Osteoblast (primary cell): ENCODE measurements at places on chromosomes 2 and 18. TPM values are rescaled to one million over a fixed set of nuclear protein-coding genes. Genes with fewer than 3 reads are reported as not detected.

The RAB27B gene
- total RNA-seq: 55.7 and 99.0 TPM in 2 replicates

The ZAP70 gene
- total RNA-seq: under 0.01 TPM in 2 replicates

The SNORC gene
- total RNA-seq: 0.72 and 0.88 TPM in 2 replicates

The OBSL1 gene
- 60.4 and 65.9 TPM in 2 replicates for total RNA-seq

The WIPF1 gene
- 17.7 and 18.0 TPM in 2 replicates for total RNA-seq

The SERPINB4 gene
- total RNA-seq: 0.29 TPM in 1 of 2 replicates, not detected in the other

The KCNJ3 gene
- not detected in 2 replicates for total RNA-seq

The OSR1 gene
- total RNA-seq: 15.2 and 20.9 TPM in 2 replicates

The RGPD3 gene
- total RNA-seq: 0.36 and 0.59 TPM in 2 replicates

The EFEMP1 gene
- 1,402 and 1,564 TPM in 2 replicates for total RNA-seq

- peaks cover 4% of the 10 kb centered on the region for H3K4me1 ChIP-seq
- no peak for DNase-seq
- no peak overlapping the region for H3K4me3 ChIP-seq
- peaks cover 3% of the 10 kb centered on the region for H3K27me3 ChIP-seq
- no peaks in the 10 kb centered on the region for H3K36me3 ChIP-seq
- H3K27ac ChIP-seq: no peak overlapping the region
Observed at GRCh38 chr2:73131807-73132206, 19.1 kb upstream of the RAB11FIP5 start.

DNA sequence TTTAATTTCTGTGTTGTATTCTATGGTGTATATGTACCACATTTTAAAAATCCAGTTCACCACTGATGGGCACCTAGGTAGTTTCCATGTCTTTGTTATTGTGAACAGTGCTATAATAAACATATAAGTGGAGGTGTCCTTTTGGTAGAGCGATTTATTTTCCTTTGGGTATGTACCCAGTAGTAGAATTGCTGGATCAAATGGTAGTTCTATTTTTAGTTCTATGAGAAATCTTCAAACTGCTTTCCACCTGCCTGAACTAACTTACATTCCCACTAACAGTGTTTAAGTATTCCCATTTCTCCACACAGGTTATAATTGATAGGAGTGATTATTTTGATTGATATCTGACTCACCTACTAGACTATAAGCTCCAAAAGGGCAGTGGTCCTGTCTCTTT, 148.2 kb downstream of the BABAM2 start:
- no peak overlapping the region for H3K4me3 ChIP-seq
- no peak for DNase-seq
- no peak overlapping the region for H3K27ac ChIP-seq
- H3K4me1 ChIP-seq: no peaks in the 10 kb centered on the region

- no peak overlapping the region for H3K4me3 ChIP-seq
- no peaks in the 10 kb centered on the region for H3K36me3 ChIP-seq
- no peak overlapping the region for H3K27ac ChIP-seq
- no peak for DNase-seq
Observed at GRCh38 chr2:140801311-140801710, 1329.5 kb downstream of the LRP1B start.

- no peak for DNase-seq
- H3K27me3 ChIP-seq: no peaks in the 10 kb centered on the region
- H3K4me1 ChIP-seq: peaks cover 8% of the 10 kb centered on the region
- H3K27ac ChIP-seq: no peak overlapping the region
Observed at GRCh38 chr2:211133766-211134165, 577.4 kb downstream of the CPS1 start.

GRCh38 chr2:127072396-127072795, 34.6 kb downstream of the BIN1 start:
- H3K27me3 ChIP-seq: no peaks in the 10 kb centered on the region
- no peak overlapping the region for H3K27ac ChIP-seq
- H3K4me1 ChIP-seq: peaks cover 8% of the 10 kb centered on the region
- DNase-seq: no peak
- H3K36me3 ChIP-seq: peaks cover 5% of the 10 kb centered on the region
- no peak overlapping the region for H3K4me3 ChIP-seq

GRCh38 chr2:6538607-6539006, 327.1 kb downstream of the CMPK2 start:
- no peaks in the 10 kb centered on the region for H3K36me3 ChIP-seq
- no peaks in the 10 kb centered on the region for H3K27me3 ChIP-seq
- no peak for DNase-seq
- no peak overlapping the region for H3K4me3 ChIP-seq
- H3K4me1 ChIP-seq: no peaks in the 10 kb centered on the region

GRCh38 chr2:142824756-142825155, 52.7 kb upstream of the KYNU start:
- no peaks in the 10 kb centered on the region for H3K36me3 ChIP-seq
- peaks cover 3% of the 10 kb centered on the region for H3K4me1 ChIP-seq
- no peaks in the 10 kb centered on the region for H3K27me3 ChIP-seq
- H3K27ac ChIP-seq: no peak overlapping the region

DNA sequence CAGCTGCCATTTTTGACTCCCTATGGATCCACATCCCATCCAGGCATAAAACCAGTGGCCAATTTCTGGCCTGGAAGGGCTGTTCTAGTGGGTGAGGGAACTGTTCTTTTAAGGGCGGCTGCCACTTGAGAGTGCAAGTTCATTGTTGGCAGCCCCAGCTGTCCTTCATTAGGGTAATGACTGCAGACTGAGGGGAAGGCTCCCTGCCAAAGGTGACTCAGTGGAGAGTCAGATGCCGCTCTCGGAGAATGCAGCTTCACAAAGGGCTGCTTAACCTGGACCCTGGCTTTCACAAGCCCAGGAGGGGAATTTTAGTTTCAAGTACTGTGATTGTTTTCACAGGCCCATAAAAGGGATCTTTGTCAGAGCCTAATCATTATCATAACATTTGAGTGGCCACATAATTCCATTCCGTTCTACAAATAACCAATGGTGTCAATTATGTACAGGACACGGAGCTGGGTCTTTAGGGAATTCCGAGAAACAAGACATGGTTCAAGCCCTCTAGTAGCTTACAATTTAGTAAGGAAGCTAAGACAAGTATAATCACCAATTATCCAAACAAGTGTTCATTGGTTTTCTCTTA, 235.7 kb downstream of the CDCA7 start:
- H3K27ac ChIP-seq: peak overlapping the region; percentile 23
- peaks cover 18% of the 10 kb centered on the region for H3K4me1 ChIP-seq
- no peaks in the 10 kb centered on the region for H3K36me3 ChIP-seq
- no peaks in the 10 kb centered on the region for H3K27me3 ChIP-seq
- no peak overlapping the region for H3K4me3 ChIP-seq
- DNase-seq: peak; percentile 69

- no peaks in the 10 kb centered on the region for H3K27me3 ChIP-seq
- no peaks in the 10 kb centered on the region for H3K36me3 ChIP-seq
- peaks cover 22% of the 10 kb centered on the region for H3K4me1 ChIP-seq
- no peak for DNase-seq
- no peak overlapping the region for H3K27ac ChIP-seq
- no peak overlapping the region for H3K4me3 ChIP-seq
Observed at GRCh38 chr2:197138506-197138905, 172.1 kb downstream of the ANKRD44 start.

DNA sequence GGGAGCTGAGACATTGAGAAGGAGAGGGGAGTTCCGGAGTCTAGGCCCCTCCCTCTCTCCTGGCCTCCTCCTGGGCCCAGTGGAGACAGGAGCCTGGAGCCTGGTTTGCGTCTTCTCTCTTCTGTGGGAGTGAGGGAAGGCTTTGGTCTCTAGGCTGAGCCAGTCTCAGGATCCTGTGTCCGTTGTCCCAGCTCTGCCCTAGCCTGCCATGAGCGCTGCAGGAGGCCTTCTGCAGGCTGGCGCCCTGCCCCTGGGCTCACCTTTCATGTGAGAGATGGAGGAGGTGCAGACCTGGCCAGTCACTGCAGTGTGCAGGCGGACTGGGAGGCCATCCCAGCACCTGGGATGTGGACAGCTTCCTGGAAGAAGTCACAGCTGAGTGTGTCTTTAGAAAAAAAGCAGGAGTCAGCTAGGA, 8.7 kb downstream of the IMPA2 start:
- no peaks in the 10 kb centered on the region for H3K27me3 ChIP-seq
- no peak overlapping the region for H3K27ac ChIP-seq
- H3K36me3 ChIP-seq: no peaks in the 10 kb centered on the region
- H3K4me1 ChIP-seq: peaks cover 10% of the 10 kb centered on the region

GRCh38 chr2:70471129-70471528, 82.5 kb downstream of the TGFA start:
- H3K4me1 ChIP-seq: no peaks in the 10 kb centered on the region
- H3K36me3 ChIP-seq: no peaks in the 10 kb centered on the region
- no peak for DNase-seq
- H3K27ac ChIP-seq: no peak overlapping the region
- no peak overlapping the region for H3K4me3 ChIP-seq
- H3K27me3 ChIP-seq: peaks cover 8% of the 10 kb centered on the region

DNA sequence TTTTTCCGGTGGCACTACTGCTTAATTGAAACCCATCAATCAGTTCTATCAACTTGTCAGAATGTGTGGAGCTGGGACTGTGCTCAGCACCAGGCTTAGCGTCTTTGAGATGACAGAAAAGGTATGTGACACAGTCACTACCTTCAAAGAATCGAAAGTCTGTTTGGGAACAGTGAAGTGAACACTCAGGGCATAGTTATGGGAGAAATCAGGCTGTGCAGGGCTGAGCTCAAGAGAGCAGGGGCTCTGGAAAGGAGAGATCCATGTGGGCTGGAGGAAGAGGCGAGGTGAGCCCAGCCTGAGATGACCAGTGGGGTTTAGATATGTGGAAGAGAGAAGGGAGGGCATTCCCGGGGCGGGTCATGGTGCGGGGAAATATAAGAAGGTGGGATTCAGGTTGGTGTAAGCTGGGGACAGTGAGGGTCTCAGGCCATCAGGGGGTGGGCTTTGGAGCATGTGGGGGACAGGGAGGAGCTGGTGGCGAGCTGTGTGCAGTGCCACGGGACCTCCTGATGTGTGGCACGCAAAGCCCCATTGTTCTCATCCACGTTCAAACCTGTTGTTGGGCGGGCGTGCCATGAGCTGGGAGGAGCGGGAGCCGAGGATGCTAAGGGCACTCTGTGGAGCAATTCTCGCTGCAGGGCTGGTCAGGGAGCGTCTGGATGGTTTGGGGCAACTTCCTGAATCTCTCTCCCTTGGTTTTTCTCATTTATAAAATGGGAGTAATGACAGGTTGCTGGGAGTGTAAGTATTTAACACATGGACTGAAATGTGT, 72.5 kb downstream of the VAPA start:
- no peaks in the 10 kb centered on the region for H3K36me3 ChIP-seq
- no peaks in the 10 kb centered on the region for H3K4me1 ChIP-seq

- H3K27me3 ChIP-seq: no peaks in the 10 kb centered on the region
- H3K4me3 ChIP-seq: no peak overlapping the region
- no peaks in the 10 kb centered on the region for H3K4me1 ChIP-seq
- H3K36me3 ChIP-seq: no peaks in the 10 kb centered on the region
Observed at GRCh38 chr2:106734165-106734564, 151.8 kb downstream of the ST6GAL2 start.

- H3K4me1 ChIP-seq: no peaks in the 10 kb centered on the region
- H3K27ac ChIP-seq: no peak overlapping the region
- H3K27me3 ChIP-seq: no peaks in the 10 kb centered on the region
- H3K36me3 ChIP-seq: no peaks in the 10 kb centered on the region
- no peak overlapping the region for H3K4me3 ChIP-seq
- peak; percentile 85 for DNase-seq
Observed at GRCh38 chr2:23681356-23682140, 245.4 kb downstream of the ATAD2B start.

- peaks cover 11% of the 10 kb centered on the region for H3K4me1 ChIP-seq
- H3K4me3 ChIP-seq: no peak overlapping the region
- H3K27me3 ChIP-seq: no peaks in the 10 kb centered on the region
- H3K27ac ChIP-seq: no peak overlapping the region
Observed at GRCh38 chr2:20333738-20334137, 16.9 kb downstream of the PUM2 start.

DNA sequence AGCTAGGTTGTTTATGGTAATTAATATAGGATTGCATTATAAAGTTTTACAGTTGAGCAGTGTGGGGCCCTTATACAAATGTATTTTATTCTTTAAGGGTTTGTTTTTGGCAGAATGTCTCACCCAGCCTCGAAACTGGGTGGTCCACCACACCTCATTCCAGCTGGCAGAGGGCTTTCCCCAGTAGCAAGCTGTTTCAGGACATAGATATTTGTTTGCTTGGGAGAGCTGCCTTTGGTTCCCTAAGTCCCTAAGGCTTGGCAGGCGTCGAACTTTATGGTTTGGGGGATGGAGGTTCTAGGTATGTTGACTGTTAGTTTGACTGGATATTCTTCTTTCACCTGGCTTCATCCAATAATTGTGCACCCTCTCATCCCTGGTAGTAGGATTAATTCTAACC, 205.9 kb downstream of the KCNS3 start:
- H3K36me3 ChIP-seq: no peaks in the 10 kb centered on the region
- peak; percentile 27 for DNase-seq
- H3K27ac ChIP-seq: no peak overlapping the region
- peaks cover 2% of the 10 kb centered on the region for H3K27me3 ChIP-seq
- H3K4me1 ChIP-seq: no peaks in the 10 kb centered on the region
- no peak overlapping the region for H3K4me3 ChIP-seq

DNA sequence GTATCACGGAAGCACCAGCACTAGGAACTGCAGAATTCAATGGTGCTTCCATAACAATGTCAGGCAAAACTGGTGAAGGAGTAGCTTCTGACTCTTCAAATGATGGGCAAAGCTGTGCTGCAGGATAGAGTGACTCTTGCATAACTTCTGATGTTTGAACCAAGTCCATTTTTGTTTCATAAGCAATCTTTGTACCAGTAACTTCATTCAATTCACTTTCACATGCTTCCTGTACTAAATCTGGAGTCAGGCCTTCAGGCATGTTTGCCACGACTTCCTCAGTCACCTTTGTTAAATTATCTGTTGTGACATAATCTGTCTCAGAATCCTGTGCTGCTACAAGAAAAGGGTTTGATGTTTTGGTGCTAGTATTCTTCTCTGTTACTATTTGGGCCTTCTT, 24.0 kb downstream of the RTN4 start:
- peak overlapping the region; percentile 21 for H3K27ac ChIP-seq
- H3K36me3 ChIP-seq: peaks cover 9% of the 10 kb centered on the region

GRCh38 chr18:32847691-32848090, 74.9 kb upstream of the KLHL14 start:
- no peaks in the 10 kb centered on the region for H3K36me3 ChIP-seq
- DNase-seq: no peak
- H3K4me1 ChIP-seq: no peaks in the 10 kb centered on the region
- H3K27me3 ChIP-seq: no peaks in the 10 kb centered on the region

DNA sequence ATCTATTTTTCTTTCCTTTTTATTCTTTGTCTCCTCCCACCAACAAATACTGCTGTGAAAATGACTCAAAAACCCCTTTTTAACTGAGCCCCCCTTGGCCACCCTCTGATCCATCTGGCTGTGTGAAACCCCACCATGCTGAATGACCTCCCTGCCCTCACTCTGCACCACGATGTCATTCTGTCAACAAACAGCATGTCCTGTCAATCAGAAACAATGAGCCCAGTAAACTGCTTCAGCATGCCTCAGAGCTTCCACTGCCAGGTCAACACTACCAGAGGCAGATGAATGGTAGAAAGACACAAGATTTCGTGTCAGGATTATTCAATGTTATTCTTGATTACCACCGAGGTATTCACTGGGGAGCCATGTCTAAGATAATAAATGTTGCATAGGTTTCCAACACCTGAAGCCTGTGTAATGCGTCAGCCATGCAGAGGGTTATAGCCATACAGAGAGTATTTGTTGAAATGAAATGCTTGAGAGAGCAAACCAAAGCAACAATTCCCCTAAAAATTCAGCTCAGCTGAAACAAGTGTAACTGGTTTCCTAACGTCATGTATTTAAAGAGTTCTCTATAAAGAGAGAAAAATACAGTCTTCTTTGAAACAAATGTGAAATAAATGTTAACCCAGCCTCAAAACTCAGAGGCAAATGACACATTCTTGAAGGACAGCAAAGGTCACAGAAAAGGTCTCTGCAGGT, 76.7 kb downstream of the LRP2 start:
- no peaks in the 10 kb centered on the region for H3K27me3 ChIP-seq
- no peak overlapping the region for H3K4me3 ChIP-seq
- peak; percentile 6 for DNase-seq
